Stimulated activated CD8-positive, alpha-beta memory T cell treated with anti-CD3 and anti-CD28 coated beads, Interleukin-15, amount 100 ng/mL, for 4 hours (primary cell): ENCODE measurements at places on chromosomes 4 and X.

- no peak for DNase-seq
These were observed 22.7 kb downstream of the PALLD start for GRCh38 chr4:168519576-168519975.

GRCh38 chr4:90145319-90145718 lies 18.1 kb downstream of the CCSER1 start:
- DNase-seq: no peak

DNA sequence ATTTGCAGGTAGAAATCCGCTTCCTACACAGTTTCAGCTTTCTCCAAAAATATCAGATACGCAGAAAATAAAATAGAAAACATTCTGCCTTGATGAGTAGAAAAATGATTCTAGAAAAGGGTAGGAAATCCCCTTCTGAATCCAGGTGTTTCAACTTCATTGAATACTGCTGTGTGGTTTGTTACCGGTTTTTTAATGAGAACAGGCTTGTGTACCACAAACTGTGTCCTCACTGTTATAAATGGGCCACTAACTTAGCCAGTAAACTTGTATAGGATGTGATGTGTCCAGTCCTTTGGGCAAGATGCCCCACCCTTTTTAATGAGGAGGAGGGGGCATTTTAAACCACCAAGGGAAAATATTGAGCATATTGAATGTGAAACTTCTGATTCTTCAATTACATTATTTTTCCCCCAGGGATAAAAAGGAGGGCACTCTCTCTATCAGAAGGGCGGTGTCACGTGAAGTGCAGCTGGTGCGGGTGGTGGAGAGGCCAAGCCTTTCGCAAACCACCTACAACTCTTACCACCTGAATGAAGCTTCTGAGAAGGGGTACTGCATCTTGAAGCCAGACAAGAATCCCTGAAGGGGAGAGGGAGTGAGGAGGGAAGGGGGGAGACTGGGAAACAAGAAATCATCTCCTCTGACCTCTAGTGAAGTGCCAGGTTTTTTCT lies 4.5 kb downstream of the CXXC4 start:
- DNase-seq: no peak

DNA sequence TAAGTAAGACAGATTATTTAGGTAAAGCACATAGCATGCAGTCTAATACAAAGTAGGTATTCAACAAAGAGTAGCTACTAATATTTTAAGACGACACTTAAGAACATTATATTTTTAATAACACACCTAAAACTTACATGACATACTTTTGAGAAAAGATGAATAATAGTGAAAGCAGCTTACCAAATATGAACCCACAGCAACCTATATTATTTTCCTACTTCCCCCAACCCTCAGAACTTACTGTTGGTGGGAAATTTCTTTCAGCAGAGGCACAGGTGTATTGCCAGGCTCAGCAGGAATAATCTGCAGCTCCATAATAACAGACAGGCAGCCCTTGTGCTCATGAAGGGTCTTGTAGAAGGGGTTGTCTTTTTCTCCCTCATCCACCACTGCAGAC lies 498.9 kb downstream of the GLUD2 start:
- DNase-seq: no peak

DNA sequence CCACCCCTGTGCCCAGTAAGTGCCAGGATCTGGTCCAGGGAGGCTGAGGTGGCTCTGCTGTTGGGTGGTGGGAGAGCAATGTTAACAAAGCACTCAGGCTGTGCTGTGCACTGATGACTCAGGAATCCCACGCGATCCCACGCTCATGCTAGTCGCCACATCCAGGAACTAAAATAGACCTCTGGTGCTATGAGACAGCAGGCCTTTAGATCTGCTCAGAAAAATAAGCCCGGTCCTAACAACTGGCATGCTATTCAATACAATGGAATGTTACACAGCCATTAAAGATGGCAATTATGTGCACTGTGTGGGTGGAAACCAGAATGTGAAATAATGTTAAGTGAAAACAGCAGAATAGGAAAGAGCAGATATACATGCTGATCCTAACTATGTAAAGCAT lies 26.0 kb downstream of the ARL13A start:
- DNase-seq: no peak

GRCh38 chrX:107626481-107626880 lies 1.8 kb upstream of the PRPS1 start:
- DNase-seq: no peak

GRCh38 chr4:26326791-26327190 lies 6.0 kb downstream of the RBPJ start:
- DNase-seq: no peak

DNA sequence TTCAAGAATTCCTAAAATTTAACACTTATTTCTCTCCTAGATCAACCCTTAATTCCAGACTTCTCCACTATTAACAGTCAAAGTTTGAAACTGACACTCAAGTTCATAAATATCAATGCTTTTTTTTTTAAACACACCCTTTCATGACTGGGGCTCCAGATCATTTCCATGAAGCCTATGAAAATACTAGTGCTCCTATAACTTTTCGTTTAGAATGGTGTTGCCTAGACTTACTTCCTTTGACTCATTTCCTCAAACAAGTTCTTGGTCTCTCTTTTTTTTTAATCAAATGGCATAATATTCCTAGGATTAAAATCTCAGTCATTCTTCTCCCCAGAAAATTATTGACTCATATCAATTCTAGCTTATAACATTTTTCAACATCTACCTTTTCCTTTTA lies 13.1 kb downstream of the ZMAT1 start:
- no peak for DNase-seq

GRCh38 chrX:113920661-113921060 lies 663.2 kb upstream of the HTR2C start:
- DNase-seq: no peak

GRCh38 chr4:61628282-61628681 lies 428.2 kb downstream of the ADGRL3 start:
- no peak for DNase-seq

- DNase-seq: no peak
These were observed 24.1 kb upstream of the MTM1 start for GRCh38 chrX:150544222-150544787.

DNA sequence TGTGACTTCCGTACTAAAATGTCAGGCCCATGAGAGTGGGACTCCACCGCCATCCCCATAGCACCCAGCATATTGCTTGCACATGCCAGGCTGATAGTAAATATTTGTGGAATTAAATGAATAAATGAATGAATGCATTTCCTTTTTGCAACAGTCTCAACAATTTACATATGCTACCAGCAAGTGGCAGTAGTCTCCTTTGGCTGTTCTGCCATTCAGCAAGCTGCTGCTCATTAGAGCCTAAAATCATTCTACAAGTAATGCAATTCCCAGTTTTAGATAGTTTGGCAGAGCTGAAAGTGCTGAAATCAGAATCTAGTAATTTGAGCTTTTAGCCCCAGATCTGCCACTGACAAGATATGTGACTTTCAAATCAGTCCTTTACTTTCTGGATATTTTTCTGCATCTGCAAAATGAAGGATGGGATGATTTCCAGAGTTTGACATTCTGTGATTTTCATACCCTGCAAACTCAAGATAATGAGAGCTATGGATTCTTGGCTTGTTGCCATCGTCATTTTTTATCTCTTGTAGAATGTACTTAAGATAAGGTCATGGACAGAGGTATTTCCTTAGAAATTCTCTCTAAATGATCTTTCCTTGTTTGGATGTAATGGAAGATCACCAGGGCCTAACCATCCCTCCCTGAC lies 35.7 kb upstream of the INTS6L start:
- no peak for DNase-seq

- peak; percentile 18 for DNase-seq
These were observed 401.0 kb downstream of the TMA16 start for GRCh38 chr4:163895378-163896005.

- no peak for DNase-seq
These were observed 68.0 kb upstream of the PLS3 start for GRCh38 chrX:115493015-115493414.

GRCh38 chr4:76199664-76200211 lies 13.9 kb downstream of the SCARB2 start:
- DNase-seq: no peak

DNA sequence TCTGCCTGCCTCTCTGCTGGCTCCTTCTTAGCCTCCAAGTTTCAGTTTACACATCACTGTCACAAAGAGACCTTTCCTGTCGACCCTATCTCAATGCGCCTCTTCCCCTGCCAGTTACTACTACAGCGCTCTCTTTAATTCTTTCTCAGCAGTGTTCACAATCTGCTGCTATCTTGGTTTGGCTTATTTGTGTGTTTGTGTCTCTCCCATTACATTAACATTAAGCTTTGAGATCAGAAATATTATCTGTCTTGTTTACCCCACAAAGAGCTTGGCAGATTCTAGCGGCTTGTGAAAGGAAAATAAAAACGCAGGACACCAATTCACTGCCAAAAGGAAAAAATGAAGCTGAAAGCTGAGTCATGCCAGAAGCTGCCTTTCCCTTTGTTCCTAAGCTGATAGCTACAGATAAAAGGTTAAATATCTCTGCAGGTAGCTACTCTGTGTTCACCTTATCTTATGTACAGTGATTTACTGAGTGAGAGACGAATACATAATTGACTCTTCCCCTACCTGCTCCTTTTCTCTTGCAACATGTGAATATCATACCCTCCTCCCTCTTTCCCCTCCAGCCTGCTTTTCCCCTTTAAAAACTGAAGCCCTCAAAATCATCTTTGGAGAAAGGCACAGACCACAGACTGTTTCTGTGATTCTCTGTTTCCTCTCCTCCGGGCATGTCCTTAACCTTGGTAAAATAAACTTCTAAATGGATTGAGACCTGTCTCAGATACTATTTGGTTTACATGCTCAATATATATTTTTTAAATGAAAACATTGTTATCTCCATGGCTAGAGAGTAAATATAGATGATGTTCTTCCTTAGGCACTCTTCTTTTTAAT lies 19.3 kb upstream of the SLC9A7 start:
- DNase-seq: no peak

DNA sequence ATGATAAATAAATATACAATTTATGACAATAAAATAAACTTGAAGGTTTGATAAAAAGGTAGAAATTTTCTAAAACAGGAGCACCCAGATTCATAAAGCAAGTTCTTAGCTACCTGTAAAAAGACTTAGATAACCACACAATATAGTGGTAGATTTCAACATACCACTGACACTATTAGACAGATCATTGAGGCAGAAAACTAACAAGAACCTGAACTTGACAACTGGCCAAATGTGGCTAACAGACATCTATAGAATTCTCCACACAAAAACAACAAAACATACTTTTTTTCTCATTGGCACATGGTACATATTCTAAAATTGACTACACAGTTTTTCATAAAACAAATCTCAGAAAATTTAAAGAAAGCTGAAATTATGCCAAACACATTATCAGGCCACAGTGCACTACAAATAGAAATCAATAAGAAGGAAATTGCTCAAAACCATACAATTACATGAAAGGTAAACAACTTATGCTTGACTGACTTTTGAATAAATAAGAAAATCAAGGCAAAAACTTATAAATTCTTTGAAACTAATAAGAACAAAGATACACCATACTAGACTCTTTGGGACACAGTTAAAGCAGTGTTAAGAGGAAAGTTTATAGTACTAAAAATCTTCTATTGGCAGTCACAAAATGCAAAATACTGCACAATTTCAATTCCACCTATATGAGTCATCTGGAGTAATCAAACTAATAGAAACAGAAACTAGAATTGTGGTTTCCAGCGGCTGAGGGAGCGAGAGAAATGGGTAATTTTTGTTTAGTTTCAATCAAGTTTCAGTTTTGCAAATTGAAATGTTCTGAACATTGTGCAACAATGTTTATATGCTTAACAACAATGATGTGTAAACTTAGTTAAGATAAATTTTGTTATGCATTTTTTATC lies 925.6 kb downstream of the SH3BGRL start:
- no peak for DNase-seq

- DNase-seq: no peak
These were observed 1.8 kb upstream of the HSD17B10 start for GRCh38 chrX:53435997-53436396.

DNA sequence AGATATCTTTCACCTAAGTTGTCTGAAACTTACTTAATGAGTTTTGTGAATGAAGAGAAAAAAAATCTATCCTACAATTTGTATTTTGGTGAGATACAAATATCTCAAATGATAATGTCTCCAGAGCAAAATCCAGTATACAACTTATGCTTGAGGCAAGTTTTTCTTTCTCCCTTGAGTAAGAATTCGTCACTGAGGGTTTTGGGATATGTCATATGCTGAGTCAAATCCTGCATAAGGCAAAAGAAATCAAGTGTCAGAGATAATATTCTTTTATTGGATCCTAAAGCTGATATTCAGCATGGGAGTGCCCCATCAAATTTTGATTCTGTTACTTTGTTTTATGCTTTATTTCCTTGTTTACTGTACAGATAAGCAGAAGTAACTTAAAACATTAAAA lies 1308.6 kb downstream of the ARAP2 start:
- no peak for DNase-seq

DNA sequence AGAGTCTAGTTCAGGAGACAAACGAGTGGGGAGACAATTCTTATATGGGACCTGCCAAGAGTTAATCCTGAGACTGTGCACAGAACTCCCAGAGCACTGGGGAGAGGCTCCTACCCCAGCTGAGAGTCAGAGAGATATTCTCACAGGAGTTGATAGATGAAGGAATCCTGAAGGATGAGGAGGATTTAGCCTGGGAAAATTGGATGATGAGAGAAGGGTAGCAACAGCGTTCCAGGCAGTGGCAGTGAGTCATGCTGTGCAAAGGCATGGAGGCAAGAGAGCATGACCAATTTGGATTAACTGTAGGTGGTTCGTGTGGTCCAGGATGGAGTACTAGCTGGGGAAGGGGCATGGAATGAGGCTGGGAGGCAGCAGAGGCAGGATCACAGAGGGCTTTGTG lies 318.6 kb downstream of the LDB2 start:
- no peak for DNase-seq

- DNase-seq: no peak
These were observed 274.9 kb upstream of the PITX2 start for GRCh38 chr4:110897784-110898183.

- DNase-seq: no peak
These were observed 304.2 kb downstream of the ARHGAP24 start for GRCh38 chr4:85779165-85779564.

DNA sequence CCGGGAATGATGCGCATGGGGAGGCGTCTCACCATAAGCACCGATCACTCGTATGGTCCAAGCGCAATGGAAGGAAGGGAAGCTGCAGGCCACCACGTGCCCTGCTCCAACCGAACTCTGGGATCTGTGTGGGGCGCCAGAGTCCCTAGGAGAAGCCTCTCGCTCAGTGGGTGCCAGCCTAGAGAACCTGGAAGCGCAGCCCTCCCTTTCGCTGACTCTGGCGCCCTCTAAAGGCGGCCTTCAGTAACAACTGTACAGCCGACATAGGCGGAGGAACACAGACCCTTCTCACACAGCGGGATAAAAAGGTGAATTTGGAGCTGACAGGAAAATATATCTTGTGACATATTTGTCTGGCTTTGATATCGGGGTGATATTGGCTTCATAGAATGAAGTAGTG lies 76.0 kb downstream of the INTS6L start:
- no peak for DNase-seq

GRCh38 chr4:119898211-119898610 lies 168.4 kb downstream of the MAD2L1 start:
- no peak for DNase-seq

- DNase-seq: no peak
These were observed 43.4 kb downstream of the SMARCAD1 start for GRCh38 chr4:94251094-94251493.

- no peak for DNase-seq
These were observed 136.5 kb downstream of the PJA1 start for GRCh38 chrX:69028761-69029120.

GRCh38 chr4:139017861-139018260 lies 2.3 kb downstream of the NOCT start:
- DNase-seq: no peak
